ENCODE measurements at places on chromosomes 2 and 18.

GRCh38 chr2:209840434-209840833 lies 68.8 kb downstream of the UNC80 start:
- DNase-seq = no peak

- no peak for DNase-seq
Observed at GRCh38 chr2:71938108-71938507, 209.6 kb downstream of the CYP26B1 start.

GRCh38 chr18:11995445-11996189 lies 14.3 kb downstream of the IMPA2 start:
- DNase-seq = peak; percentile 89

- no peak for DNase-seq
Observed at GRCh38 chr2:99619151-99619550, 129.3 kb upstream of the REV1 start.

- DNase-seq = no peak
Observed at GRCh38 chr2:196163285-196163684, 8.1 kb downstream of the STK17B start.

GRCh38 chr2:128782411-128783192 lies 463.9 kb upstream of the HS6ST1 start:
- no peak for DNase-seq

- DNase-seq = no peak
Observed at GRCh38 chr2:183259921-183260320, 135.7 kb downstream of the NUP35 start.

GRCh38 chr18:12287684-12288402 lies 20.2 kb upstream of the TUBB6 start:
- peak; percentile 62 for DNase-seq

DNA sequence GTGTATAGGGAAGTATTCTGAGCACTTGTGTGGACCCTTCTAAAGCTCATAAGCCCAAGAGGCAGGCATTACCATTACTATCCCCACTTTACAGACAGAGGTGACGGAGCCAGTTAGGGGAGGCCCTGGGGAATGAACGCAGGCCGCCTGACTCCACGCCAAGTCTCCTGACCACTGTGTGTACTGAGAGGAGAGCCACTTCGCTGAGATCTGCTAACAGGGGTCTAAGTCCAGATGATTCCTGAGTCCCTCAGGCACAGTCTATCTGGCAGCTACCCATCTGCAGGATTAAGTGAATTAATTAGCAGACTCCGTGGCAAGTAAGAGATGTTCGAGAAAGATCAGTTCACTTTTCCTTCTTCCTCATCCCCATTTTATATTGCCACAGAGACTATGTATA lies 13.7 kb downstream of the CYB5A start:
- no peak for DNase-seq

- peak; percentile 30 for DNase-seq
Observed at GRCh38 chr2:100193291-100193710, 50.9 kb upstream of the AFF3 start.

- no peak for DNase-seq
Observed at GRCh38 chr2:240237609-240238174, 97.2 kb upstream of the OTOS start.

DNA sequence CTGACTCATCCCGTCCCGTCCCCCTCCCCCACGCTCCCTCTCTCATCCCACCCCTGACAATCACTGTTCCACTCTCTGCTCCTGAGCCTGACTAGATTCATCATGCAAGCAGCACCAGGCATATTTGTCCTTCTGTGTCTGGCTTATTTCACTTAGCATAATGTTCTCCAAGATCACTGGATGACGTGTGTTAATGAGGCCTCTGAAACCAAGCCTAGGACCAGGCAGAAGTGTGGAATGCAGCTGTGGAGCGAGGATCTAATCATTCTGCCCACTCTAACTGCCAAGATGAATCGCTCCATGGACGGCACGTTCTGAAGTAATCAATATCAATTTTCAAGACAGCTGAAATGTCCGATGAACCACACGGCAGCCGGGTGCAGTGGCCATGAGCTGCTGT lies 122.4 kb upstream of the ZNF236 start:
- DNase-seq = no peak

- no peak for DNase-seq
Observed at GRCh38 chr2:31331156-31331555, 83.4 kb downstream of the XDH start.

GRCh38 chr2:30293303-30293921 lies 62.1 kb downstream of the LBH start:
- DNase-seq = peak; percentile 55

GRCh38 chr2:118973542-118973951 lies 31.6 kb downstream of the MARCO start:
- DNase-seq = no peak

DNA sequence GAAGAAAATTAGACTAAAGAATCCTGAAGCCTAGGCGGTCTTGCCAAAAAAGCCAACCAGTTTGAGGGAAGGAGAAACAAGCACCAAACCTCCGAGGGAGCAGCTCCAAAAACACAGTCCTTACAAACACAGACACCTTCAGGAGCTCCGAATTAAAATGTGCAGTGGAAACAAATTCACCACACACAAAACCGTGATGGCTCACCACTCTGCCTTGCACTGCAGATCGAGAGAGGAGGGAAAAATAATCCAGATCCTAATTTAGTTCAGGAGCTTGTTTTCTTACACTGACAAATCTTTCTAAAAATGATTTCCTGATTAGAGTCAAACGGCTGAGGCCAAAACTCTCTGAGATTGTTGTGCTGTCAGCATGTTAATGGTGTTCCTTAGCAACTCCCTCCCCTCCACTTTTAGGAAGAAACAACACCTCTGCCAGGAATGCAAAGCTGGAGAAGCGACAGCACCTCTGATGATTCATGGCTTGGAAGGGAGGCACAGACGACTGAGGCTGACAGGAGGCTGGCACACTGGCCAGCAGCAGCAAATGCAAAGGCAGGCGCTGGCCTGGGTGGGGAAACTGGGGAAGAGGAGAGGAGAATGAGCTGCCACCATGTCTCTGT lies 249.4 kb upstream of the KLHL29 start:
- no peak for DNase-seq

- no peak for DNase-seq
Observed at GRCh38 chr2:216275890-216276289, 96.4 kb downstream of the MARCHF4 start.

DNA sequence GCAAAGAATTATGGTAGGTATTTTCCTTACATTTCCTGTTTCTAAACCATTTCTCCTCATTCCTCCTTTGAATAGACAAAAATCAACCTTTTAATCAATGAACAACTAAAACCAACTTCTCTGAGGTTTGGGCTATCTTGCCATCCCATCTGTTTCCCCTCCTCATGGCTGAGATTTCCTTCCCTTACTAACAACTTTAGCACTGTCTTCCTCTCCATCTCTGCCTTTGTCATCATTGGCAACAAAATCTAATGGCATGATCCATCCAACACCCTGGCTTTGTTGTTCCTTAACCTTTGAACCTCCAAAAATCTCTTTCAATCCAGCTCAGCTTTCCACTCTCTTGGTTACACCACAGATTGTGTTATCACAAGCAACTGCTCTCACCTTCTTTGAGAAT lies 95.3 kb upstream of the FAM136A start:
- DNase-seq = no peak

DNA sequence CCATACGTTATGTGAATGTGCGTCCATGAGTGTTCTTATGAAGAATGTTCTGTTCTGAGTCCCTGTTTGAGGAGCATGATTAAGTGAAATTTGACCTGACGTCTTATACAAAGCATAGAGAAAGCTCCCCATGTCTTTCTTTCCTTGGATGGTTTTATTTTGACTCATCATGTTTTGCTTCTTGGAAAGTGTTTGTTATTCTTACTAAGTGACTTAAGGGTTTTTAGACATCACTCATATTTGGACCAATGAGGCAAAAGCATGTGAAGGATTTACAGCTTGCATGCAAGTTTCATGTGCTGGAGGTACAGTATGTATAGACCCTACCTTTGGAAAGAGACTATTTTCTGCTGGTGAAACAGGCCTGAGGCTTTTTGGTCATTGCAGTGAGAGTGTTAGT lies 33.5 kb upstream of the ZEB2 start:
- no peak for DNase-seq

- peak; percentile 53 for DNase-seq
Observed at GRCh38 chr18:42078711-42079110, 123.7 kb downstream of the PIK3C3 start.

Data from hematopoietic multipotent progenitor cell treated with erythropoietin and hydrocortisone succinate and interleukin-3 and kit ligand, for 6 days (in vitro differentiated cells).